Subcutaneous adipose tissue (tissue), 4 donors: ENCODE measurements at places on chromosomes 3 and 15. TPM values are rescaled to one million over a fixed set of nuclear protein-coding genes. Genes with fewer than 3 reads are reported as not detected.

Gene SKIL
- 34.3 TPM for total RNA-seq

Gene ALDH1A3
- 45.1 TPM for total RNA-seq

Gene SNTN
- total RNA-seq: not detected

Gene PRR23A
- total RNA-seq: not detected

Gene EXD1
- total RNA-seq: not detected

Gene GOLGA6L7
- total RNA-seq: not detected

Gene FAM98B
- total RNA-seq: 12.6 TPM

Gene SEMA4B
- 12.4 TPM for total RNA-seq
